ENCODE measurements at places on chromosomes 4 and X.

DNA sequence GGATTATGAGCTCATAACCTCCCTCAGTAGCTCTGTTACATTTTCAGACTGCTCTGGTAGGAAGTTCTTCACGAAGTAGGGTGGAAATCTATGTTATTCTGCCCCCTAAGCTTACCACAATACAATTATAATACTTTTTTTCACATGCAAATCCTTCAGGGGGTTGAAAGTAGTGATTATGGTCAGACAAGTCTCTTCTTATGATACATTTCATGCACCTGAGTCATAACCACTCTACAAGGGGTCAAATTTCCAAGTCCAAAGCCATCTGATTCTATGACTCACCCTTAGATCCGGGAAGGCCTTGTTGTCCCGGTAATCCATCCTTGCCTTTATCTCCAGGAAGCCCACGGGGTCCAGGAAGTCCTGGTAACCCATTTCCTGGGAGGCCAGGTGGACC, 95.2 kb downstream of the ATG4A start:
- no peak for DNase-seq

GRCh38 chr4:183011213-183011907, 87.7 kb upstream of the WWC2 start:
- DNase-seq: no peak

DNA sequence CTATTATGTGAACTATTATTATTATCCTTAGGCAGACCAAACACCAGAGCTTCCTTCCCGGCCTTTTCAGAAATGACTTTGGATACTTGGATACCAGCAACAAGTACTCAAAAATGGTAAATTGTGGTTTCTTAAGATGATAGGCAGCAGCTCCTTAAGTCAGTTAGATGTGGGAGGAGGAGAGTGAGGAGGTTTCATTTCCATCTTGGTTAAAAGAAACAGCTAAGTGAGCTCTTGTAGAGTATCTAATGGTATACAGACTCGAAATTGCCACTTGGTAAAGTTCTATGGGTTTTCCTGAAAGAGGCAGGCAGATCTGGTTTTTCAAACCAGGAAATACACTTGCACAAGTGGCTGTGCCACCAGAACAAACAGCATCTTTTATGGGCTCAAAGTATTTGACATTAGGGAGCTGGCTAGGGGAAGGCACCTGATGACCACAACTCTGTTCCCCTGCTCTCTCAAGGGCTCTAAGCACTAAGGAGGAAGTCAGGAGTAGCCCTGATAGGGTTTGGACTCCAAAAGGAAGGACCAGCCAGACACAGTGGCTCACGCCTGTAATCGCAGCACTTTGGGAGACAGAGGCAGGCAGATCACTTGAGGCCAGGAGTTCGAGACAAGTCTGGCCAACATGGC, 130.9 kb downstream of the TMEM164 start:
- DNase-seq: no peak

DNA sequence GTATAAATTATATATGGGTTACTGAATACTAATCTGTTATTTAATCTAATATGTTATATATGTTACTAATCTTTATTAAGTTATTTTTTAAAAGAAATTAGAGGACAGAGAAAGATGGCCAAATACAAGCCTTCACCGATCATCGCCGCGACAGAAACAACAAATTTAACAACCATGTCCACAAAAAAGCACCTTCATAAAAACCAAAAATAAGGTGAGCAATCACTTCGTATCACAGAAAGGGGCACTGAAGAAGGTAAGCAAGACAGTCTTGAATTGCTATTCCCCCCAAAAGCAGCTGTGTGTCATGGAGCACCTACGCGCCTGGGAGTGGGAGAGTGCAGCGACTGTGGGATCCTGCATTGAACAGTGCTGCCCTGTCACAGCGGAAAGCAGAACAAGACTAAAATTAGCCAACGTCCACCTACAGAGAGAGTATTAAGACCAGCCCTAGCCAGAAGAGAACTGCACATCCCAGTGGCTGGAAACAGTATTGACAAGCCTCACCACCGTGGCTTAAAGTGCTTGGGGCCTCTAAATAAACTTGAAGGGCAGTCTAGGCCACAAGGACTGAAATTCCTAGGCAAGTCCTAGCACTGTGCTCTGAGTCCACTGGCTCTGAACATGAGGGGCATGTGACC, 38.5 kb downstream of the LRBA start:
- DNase-seq: no peak

DNA sequence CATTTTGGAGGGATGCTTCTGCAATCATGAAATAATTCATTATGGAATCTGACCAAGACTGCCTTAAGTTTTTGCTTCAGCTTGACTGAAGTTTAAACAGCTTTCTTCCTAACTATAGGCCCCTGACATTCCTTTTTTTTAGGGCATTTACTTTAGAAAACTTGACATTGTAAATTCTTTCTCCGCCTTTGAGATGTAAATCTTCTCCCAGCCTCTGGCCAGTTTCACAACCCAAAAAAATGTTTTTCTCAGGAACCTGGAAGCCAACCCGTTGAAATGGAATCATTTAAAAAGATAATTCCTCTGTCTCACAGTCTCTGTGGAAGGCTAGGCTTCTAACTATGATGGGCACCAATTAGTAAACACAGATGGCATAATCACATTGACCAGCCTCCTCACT, 710.4 kb upstream of the PABPC4L start:
- DNase-seq: no peak

GRCh38 chrX:2451501-2452316, 49.1 kb downstream of the DHRSX start:
- no peak for DNase-seq

- no peak for DNase-seq
Measured at GRCh38 chrX:10049236-10049635, 82.1 kb downstream of the CLDN34 start.

DNA sequence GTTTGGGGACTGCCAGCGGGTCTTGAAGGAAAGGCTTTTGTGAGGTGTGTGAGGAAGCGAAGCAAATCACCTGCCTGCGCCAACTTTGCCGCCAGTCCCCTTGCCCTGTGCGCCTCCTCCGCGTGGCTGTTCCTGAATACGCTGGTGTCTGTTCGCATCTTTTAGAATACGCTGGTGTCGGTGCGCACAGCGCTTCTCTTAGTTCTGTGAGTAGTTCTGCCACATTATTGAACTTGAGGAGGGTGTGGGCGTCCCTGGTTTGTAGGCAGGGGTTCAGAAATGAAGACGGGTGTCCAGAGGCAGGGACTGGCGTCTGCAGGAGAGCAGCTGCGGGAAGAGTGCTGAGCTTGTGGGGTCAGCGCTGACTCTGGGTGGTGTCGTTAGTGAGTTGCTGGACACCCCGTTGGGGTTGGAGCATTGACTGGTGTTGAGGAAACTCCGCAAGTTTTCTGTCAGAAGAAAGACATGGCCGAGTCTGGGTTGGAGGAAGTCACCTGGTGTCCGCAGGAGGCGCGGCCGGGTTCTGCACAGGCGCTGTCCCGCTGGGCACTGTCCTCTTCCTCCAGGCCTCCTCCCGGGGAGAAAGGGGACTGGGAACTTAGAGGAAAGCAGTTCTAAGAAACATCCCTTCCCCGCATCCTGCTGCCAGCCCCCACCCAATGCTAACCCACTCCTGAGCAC, 930 bp downstream of the ZNF718 start:
- no peak for DNase-seq

- DNase-seq: no peak
Measured at GRCh38 chr4:74083546-74083945, 15.4 kb downstream of the CXCL2 start.

DNA sequence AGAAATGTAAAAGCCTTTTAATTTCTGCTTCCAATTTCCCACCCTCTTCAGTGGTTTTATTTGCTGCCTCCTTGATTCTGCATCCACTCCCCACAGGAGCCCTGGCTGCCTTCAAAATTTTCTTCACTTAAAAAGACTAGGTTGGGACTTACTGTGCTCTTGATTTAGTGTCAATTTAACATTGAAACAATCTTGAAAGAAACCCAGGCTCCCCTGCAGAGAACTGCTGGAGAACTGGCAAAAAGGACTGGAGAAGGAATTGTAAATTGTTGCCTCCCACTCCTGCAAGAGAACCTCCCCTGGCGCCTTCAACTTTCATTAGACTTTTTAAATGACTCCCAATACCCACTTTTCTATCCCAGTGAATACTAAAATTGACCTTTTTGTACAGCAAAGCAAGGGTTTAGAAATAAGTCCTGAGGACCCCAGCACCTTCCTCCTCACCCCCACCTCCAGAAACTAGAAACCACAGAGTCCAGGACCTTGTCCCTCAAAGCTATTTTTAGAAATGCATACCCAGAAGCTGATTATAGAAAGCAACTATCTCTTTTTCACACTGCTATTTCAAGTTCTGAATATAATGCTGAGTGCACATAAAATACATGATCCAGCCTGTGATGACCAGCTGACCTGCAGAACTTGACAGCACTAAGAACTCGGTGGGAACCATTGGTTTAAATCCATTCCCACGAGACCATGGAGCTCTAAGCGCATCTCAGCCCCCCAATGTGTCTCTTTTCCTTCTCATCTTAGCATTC, 155.5 kb downstream of the INPP4B start:
- DNase-seq: no peak

DNA sequence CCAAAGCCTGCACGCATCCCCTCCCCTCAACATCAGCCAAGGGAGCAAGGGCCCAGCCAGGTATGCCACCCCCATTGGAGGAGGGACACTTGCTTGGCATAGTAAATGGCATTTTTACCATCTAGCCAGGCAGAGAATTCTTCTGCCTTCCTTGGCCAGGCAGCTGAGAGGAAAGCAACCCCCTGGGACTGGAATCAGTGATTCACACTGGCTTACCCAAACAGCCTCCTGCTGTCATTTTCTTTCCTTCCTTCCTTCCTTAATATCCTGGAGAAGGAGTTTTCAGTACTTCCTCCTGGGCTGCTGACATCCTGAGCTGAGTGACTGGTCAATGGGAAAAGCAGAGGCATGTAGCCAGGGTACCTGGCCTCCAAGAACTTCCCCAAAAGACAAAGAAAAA, 28.6 kb upstream of the KIAA1210 start:
- no peak for DNase-seq

DNA sequence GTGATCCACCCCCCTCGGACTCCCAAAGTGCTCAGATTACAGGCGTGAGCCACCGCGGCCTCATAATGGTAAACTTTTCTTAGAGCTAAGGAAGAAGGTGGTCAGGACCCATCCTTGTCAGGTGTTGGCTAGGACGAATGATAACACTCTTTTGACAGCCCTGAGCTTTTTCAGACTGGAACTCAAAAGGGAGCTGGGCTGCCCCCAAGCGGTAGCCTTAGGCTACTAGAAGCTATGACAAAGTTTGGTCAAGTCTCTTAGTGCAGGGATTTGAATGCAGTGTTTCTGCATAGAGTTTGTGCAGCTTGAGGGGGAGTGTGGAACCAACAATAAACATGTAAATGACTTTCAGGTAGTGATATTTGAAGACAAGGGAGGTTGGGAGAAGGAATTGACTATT, 11.8 kb upstream of the HSD17B10 start:
- DNase-seq: no peak

DNA sequence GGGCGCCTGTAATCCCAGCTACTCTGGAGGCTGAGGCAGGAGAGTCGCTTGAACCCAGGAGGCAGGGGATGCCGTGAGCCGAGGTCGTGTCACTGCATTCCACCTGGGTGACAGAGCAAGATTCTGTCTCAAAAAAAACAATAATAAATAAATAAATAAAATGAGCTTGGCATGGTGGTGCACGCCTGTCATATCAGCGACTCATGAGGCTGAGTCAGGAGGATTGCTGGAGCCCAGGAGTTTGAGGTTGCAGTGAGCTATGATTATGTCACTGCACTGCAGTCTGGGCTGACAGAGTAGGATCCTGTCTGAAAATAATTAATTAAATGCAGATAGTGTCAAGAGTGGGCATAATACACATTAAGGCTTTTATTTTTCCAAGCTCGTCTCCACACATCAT, 77.5 kb downstream of the DHRSX start:
- no peak for DNase-seq

DNA sequence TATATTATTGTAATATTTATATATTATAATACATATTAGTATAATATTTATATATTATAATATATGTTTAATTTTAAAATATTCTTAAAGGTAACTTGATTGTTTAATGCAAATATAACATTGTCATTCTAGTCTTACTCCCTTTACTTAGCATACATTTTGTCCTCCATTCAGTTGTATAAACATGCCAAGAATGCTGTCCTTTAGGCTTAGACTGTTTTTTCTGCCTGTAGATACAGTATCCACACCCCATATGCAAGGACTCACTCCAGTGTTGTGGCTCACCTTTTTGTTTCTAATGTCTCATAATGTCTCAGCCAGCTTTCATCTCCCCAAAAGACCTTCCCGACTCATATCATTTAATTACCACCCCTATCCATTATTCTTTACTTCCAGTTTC, 2110.0 kb downstream of the PCDH7 start:
- DNase-seq: no peak

GRCh38 chr4:15100994-15101695, 98.9 kb downstream of the CPEB2 start:
- DNase-seq: no peak

DNA sequence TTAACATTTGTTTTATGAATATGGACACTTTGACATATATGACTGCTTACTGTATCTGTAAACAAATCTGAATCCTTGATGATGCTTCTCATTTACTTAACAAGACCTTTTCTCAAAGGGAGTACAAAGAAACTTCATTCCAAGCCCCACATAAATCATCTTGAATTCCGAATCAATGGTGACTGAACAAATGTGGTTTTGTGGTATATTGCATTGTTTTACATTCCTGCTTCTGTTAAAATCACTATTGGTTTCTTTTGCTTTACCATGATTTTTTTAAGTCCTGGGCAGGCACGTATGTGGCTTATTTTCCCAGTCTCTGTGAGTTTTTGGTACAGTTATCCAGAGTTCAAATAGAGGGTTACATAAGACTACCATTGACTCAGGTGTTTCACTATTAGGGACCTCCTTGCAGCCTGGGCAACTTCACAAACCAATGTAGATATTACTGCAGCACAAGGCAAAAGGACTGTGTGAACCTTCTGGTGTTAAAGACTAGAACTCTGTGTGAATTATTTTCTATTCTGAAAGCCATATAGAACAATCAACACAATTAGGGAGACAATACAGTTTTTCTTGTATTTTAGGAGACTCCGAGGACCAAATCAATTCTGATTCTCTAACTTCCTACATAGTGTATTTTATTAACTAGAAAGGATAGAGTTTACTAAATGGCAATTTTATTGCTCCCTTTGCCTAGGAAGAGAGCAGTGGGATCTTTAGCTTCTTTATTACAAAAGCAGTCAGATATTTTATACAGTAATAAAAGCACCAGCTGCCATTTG, 196.4 kb downstream of the GALNTL6 start:
- DNase-seq: no peak

DNA sequence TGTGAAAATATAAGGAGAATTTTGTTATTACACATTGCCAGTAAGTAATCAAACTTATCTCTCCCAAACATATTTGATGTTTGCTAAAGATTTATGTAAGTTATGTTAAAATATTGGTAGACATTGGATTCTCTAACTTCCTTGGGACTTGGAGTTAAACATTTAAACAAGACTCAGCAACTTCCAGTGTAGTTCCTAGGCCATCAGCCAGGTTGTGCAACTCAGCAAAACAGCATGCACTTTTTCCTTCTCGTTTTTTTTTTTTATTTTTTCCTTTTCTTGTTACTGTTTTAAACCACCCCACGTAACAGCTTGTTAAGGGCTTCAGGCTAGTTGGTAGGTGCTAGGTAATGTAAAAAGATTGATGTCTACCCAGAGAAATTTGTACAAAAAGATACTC, 510.4 kb downstream of the ANKRD50 start:
- DNase-seq: no peak

Data from stimulated activated CD8-positive, alpha-beta memory T cell treated with anti-CD3 and anti-CD28 coated beads, Interleukin-15, amount 100 ng/mL, for 4 hours (primary cell).